ENCODE measurements at places on chromosomes 5 and 9. TPM values are rescaled to one million over a fixed set of nuclear protein-coding genes. Genes with fewer than 3 reads are reported as not detected.

PAEP gene
- total RNA-seq: not detected

ATP10B gene
- not detected for total RNA-seq

UNC13B gene
- total RNA-seq: 90.7 TPM

FAM151B gene
- total RNA-seq: 0.29 TPM

PFN3 gene
- not detected for total RNA-seq

CATSPER3 gene
- total RNA-seq: 0.54 TPM

MARCHF6 gene
- total RNA-seq: 245 TPM

SV2C gene
- 17.8 TPM for total RNA-seq

COL15A1 gene
- not detected for total RNA-seq

OGN gene
- total RNA-seq: not detected

ACSL6 gene
- total RNA-seq: 8.1 TPM

TTF1 gene
- 18.0 TPM for total RNA-seq

DHX29 gene
- total RNA-seq: 22.9 TPM

PCDHB10 gene
- 17.7 TPM for total RNA-seq

WDR55 gene
- 31.5 TPM for total RNA-seq

SMARCA2 gene
- total RNA-seq: 14.5 TPM

SPATA31C1 gene
- not detected for total RNA-seq

ARHGEF37 gene
- total RNA-seq: 1.0 TPM

ABCA1 gene
- total RNA-seq: 146 TPM

TAS2R1 gene
- total RNA-seq: not detected

FYB1 gene
- not detected for total RNA-seq

ARHGEF28 gene
- 0.47 TPM for total RNA-seq

FRRS1L gene
- 4.4 TPM for total RNA-seq

PKD2L2 gene
- total RNA-seq: not detected

CSF2 gene
- total RNA-seq: not detected

P4HA2 gene
- 26.6 TPM for total RNA-seq

PCDHB16 gene
- total RNA-seq: 20.1 TPM

CCDC171 gene
- 3.2 TPM for total RNA-seq

SAXO1 gene
- total RNA-seq: 0.37 TPM

RHOBTB3 gene
- total RNA-seq: 39.0 TPM

TSSK1B gene
- total RNA-seq: 0.54 TPM

ADGRV1 gene
- total RNA-seq: 18.2 TPM

FOXD4 gene
- total RNA-seq: 0.76 TPM

ANKRD20A1 gene
- total RNA-seq: not detected

CARD6 gene
- not detected for total RNA-seq

RGMB gene
- 95.9 TPM for total RNA-seq

DIMT1 gene
- 4.6 TPM for total RNA-seq

LRRC19 gene
- total RNA-seq: not detected

ZNF367 gene
- 39.5 TPM for total RNA-seq

MYMK gene
- not detected for total RNA-seq

GAS1 gene
- total RNA-seq: 6.1 TPM

RFESD gene
- total RNA-seq: 1.1 TPM

DEPDC1B gene
- 8.2 TPM for total RNA-seq

DBN1 gene
- 1,261 TPM for total RNA-seq

ARAP3 gene
- 8.6 TPM for total RNA-seq

PRR16 gene
- 0.25 TPM for total RNA-seq

OBP2B gene
- total RNA-seq: not detected

PPIC gene
- 5.7 TPM for total RNA-seq

SEMA6A gene
- 424 TPM for total RNA-seq

WDR38 gene
- not detected for total RNA-seq

BHMT gene
- total RNA-seq: 20.4 TPM

C9orf50 gene
- total RNA-seq: 0.56 TPM

EPB41L4B gene
- 10.0 TPM for total RNA-seq

CYLC2 gene
- total RNA-seq: not detected

IRX2 gene
- total RNA-seq: 60.7 TPM

RANBP3L gene
- not detected for total RNA-seq
